ENCODE measurements at places on chromosomes 1 and 21.

DNA sequence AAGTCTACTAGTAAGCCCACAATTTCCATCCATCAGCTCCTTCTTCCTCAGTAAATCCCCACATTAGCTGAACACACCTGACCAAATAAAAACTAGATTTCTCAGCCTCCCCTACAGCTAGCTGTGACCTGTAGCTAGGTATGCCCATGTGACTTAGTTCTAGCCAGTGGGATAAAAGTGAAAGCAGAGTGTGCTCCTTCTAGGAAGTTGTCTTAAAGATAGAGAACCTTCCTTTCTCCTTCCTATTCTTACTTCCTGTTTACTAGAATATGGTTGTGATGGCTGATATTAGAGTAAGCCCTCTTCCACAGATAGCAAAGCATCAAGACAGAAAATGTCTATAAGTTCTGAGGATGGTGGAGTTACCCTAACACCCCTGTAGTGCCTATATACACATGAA lies 67.0 kb downstream of the PIK3R3 start:
- no peak for DNase-seq

DNA sequence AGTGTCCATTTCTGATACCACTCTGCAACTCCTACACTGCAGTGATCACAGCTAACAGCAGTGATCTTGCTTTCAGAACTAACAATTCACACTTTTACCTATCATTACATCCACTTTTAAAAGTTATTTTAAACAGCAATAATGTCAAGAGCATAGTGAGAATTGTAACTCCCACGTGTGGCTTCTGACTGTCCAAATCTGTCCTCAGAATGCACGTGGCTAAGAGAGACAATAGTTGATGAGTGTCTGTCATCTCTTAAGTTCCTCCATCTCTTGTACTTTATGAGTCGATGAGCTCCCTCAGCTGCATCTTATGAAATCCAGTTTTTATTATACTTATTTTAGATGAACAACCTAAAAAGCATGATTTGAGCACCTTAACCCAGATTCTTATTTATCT lies 16.5 kb upstream of the CFHR5 start:
- no peak for DNase-seq

- no peak for DNase-seq
Measured at GRCh38 chr1:32971576-32971975, 7.0 kb upstream of the RNF19B start.

GRCh38 chr1:57340334-57341070 lies 83.4 kb downstream of the DAB1 start:
- DNase-seq: no peak

DNA sequence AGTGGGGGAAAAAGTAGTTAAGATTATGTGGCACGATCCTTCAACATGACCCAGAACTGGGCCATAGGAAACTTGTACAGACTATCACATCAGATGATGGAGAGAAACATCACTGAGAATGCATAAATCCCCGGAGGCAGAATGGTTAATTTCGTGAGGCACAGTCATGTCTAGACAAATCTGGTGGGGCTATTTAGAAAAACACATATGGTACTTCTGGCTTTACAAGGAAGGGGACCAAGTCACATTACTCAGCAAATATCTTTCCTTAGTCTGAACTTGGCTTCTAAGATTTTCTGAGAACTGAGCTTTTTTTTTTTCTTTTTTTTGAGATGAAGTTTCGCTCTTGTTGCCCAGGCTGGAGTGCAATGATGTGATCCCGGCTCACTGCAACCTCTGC lies 9.2 kb upstream of the UQCRHL start:
- no peak for DNase-seq

- peak; percentile 9 for DNase-seq
Measured at GRCh38 chr1:89125240-89125912, 538 bp downstream of the GBP2 start.

DNA sequence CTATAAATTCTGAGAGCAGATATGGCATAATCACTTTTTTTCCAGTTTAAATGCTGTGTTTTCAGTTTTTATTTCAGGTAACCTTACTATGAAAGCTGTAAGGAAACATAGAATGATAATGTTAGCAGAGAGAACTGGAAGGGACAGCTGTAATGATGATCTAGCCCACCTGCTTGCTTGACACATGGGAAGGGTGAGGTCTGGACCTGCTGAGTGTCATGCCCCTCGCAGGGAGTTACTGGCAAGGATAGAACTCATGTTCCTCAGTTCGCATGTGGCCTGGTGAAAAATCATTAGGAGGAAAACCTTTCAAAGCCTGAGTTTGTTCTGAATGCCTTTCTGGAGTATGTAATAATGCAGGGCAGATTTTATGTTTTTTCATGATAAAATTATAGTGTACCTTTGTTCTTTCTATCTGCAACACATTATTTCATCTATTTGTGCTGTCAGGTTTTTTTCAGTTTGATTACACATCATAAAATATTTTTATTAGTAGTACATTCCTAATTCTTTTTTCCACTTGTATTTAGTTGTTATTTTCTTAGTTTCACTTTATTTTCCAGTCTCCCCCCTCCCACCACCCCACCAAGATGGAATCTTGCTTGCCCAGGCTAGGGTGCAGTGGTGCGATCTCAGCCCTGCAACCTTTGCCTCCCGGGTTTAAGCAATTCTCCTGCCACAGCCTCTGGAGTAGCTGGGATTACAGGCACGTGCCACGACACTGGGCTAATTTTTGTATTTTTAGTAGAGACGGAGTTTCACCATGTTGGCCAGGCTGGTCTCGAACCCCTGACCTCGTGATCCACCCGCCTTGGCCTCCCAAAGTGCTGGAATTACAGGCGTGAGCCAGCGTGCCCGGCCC lies 8.0 kb downstream of the DDI2 start:
- no peak for DNase-seq

DNA sequence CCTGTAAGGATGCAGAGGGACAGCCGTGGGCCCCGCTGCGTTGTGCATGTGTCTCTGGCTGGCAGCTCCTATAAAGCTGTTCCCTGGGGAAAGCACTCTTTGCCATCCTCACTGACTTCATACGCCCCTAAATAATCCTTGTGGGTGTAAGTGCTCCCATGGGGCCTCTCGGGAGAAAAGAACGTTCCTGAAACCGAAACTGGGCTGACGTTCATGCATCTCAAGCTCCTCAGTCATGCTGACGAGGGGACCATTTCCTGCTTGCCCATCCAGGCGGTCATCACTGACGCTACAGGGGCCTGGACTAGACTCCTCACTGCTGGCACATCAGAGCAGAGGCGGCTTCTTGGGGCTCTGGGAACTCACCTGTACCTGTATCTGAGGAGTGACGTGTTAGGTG lies 73.1 kb upstream of the USP24 start:
- DNase-seq: no peak

- no peak for DNase-seq
Measured at GRCh38 chr1:217004776-217005436, 281.7 kb upstream of the ESRRG start.

DNA sequence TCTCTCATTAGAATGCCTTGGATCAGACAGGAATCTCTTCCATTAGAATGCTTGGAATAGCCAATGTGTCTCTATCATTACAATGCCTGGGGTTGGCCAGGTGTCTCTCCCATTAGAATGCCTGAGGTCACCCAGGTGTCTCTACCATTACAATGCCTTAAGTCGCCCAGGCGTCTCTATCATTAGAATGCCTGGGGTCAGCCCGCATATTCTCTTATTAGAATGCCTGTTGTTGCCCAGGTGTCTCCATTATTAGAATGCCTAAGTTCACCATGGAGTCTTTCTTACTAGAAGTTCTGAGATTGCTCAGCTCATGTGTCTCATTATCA lies 60.2 kb downstream of the RNF187 start:
- no peak for DNase-seq

DNA sequence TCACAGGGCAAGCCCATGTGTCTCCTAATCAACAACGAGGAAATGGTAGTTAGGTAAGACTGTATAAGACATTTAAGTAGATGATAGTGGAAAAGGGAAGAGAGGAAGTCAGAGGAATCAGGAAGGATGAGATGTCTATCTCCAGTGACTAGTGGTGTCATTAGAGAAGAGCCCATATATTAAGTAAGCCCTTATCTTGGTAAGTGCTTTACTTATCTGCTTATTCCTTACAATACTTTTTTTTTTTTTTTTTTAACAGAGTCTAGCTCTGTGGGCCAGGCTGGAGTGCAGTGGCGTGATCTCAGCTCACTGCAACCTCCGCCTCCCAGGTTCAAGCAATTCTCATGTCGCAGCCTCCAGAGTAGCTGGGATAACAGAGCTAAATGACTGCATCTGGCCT lies 29.5 kb downstream of the RNF11 start:
- no peak for DNase-seq

DNA sequence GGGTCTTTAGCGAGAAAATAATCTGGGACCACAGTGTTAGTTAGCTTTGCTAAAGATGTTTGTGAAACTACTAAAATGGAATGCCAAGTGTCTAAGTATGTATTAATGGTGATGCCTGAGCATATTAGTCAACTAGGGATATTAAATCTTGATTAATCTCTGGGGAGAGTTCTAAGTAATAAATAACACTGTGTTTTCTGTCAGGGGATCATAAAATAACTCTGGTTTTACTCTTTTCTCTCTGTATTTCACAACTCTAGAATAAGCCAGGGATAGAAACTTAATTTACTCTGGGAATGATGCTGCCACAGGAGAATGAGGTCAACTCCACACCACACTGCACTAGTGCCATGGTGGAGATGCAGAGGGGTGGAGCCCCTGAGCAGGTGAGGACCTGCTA lies 399.2 kb downstream of the PTBP2 start:
- DNase-seq: no peak

- DNase-seq: no peak
Measured at GRCh38 chr21:44293551-44294231, 6.2 kb upstream of the PFKL start.

DNA sequence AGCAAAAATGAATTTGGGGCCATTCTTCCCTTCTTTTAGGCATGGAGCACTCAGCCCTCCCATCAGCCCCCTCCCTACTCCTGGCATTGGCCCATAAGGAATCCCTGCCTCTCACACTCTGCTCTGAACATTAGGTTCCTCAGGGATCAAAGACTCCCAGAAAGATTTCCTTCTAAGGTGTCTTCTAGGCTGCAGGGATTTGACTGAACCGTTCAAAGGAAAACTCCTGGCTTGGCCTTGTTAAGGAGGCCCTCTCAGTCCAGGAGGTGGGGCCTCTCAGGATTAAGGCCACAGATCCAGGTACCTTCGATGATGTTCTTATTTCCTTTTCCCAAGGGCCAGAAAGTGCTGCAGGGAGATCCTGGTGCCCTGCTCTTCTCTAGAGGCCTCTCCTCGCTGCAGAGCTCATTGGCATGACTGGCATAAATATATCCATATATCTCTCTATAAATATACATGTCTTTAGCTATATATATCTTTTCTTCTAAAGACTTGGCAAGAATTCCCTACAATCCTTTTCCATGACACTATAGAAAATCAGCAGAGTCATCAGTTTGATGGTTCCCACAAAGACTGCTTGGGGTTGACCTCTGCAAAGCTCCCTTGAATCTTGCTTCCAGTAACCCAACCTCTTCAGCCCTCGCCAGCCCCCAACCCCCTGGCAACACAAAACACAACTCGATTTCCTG lies 59.1 kb downstream of the PLXNA2 start:
- DNase-seq: no peak

GRCh38 chr1:215825056-215825455 lies 258.0 kb downstream of the KCTD3 start:
- no peak for DNase-seq

GRCh38 chr1:227622739-227623475 lies 59.6 kb downstream of the ZNF678 start:
- no peak for DNase-seq

DNA sequence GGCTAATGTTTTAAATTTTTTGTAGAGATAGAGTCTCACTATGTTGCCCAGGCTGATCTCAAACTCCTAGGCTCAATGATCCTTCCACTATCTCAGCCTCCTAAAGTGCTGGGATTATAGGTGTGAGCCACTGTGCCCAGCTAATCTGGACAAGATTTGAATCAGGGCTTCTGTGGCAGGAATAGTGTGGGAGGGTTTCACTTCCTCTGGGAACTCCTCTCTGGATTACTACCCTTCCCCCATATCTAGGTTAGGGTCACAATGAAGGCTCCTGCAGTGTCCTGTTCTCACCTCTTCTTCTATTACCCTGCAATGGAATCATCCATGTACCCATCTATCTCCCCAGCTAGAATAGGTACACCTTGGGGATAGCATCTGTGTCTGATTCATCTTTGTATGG lies 133.6 kb upstream of the RAB4A start:
- DNase-seq: no peak

- DNase-seq: no peak
Measured at GRCh38 chr1:15331734-15332133, 78.0 kb upstream of the EFHD2 start.

DNA sequence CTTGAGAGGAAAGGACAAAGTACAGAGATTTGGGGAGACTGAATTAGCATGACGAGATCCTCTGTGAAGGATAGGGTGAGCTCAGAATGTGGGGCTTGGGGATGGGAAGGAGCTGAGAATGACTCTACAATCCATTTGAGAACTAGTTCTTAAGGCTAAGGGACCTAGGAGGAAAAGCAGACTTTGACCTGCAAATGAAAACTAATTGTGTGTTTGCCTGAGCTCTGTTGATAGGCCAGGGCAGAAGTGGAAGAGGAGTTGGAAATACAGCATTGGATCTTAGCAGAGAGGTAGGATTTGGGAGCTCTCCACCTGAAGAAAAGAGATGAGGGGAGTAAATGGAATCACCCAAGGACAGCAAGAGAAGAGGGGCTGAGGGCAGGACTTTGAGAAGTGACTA lies 2.1 kb upstream of the RGS8 start:
- no peak for DNase-seq

DNA sequence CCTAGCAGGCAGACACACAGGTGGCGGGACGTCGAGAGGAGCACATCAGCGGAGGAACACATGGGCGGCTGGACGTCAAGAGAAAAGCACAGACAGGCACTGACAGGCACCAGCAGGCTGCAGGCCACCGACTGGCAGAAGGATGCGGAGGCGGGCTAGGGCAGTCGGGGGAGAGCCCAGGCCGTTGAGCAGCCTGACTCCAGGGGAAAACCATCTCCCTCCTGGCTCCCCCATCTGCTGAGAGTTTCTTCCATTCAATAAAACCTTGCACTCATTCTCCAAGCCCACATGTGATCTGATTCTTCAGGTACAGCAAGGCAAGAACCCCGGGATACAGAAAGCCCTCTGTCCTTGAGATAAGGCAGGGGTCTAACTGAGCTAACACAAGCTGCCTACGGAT lies 25.5 kb downstream of the B3GALT5 start:
- DNase-seq: no peak

- no peak for DNase-seq
Measured at GRCh38 chr1:26353210-26353859, 595 bp downstream of the CRYBG2 start.

GRCh38 chr1:247110627-247111258 lies 6.6 kb upstream of the ZNF669 start:
- DNase-seq: no peak
